ENCODE measurements at places on chromosomes 1 and 21. TPM values are rescaled to one million over a fixed set of nuclear protein-coding genes. Genes with fewer than 3 reads are reported as not detected.

DNA sequence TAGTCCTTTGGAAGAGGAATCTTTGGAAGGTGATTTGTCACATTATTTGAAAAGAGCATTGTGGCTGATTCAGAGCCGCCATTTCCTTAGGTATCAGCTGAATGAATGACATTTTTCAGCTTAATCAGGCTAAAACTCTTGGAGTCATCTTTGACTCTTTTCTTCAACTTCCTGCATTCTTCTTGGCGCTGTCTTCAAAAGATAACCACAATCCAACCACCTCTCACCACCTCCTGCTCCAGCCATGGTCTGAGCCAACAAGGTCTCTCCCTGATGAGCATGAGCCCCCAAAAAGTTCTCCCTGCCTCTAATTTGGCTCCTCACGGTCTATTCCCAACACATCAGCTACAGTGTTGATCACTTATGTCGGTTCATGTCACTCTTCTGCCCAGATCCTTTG is 297.6 kb upstream of the RUNX1 start:
- DNase-seq, result no peak

- DNase-seq, result no peak
Observed at GRCh38 chr1:175204330-175204729, 11.8 kb upstream of the KIAA0040 start.

DNA sequence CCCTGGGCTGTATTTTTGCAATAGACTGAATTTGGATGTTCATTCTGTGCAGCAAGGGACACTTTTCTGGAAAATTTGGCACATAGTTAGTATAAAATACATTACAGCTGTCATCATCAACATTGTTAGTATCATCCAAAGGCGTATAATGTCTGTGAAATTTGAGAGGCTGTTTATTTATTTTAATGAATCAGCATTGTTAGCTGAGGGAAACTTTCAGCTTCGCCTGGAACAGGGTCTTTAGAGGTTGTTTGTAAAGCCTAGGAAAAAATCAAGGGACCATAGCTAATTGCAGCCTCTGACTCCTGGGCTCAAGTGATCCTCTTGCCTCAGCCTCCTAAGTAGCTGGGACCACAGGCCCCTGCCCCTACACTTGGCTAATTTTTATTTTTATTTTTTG is 106.8 kb upstream of the USP24 start:
- DNase-seq, result no peak

DNA sequence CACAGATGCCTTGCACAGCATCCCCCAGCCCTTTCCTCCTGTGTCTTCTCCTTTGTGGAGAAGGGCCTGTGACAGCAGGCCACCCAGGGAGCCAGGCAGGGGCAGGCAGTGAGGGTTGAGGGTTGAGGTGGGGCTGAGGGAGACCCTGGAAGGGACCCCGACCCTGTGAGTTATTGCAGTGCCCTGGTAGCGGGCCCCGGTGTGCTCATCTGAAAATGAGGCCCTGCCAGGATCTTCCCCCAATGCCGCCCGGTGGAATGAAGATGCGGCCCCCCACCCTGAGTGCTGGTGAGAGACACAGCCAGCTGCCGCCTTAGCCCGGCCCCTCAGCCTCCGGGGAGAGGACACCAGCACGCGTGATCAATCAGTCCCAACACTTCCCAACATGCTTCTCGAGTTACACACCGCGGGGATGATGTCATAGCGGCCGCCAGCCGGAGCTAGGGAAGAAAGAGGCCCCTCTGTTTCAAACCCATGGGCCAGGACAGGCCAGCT is 36.2 kb upstream of the ACTRT2 start:
- no peak for DNase-seq

USH2A gene
- not detected for polyA plus RNA-seq

GRCh38 chr1:203660069-203660468 is 33.4 kb downstream of the ATP2B4 start:
- no peak for DNase-seq

DNA sequence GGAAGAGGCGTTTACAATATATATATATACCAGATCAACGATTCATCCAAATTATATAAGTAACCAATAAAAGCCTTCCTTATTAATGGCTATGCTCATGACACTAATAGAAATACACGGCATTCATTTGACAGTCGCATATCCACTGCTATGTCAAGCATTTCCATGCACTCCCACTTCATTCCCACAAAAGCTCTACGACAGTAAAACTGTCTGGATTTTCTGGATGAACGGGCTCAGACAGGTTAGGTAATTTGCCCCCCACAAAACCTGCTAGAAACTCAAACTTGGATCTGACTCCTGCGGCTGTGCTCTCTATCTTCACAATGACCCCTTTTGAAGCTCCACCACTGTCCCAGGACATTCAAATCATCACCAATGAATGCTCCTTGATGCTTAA is 11.4 kb downstream of the DNAJC11 start:
- DNase-seq, result no peak

DNA sequence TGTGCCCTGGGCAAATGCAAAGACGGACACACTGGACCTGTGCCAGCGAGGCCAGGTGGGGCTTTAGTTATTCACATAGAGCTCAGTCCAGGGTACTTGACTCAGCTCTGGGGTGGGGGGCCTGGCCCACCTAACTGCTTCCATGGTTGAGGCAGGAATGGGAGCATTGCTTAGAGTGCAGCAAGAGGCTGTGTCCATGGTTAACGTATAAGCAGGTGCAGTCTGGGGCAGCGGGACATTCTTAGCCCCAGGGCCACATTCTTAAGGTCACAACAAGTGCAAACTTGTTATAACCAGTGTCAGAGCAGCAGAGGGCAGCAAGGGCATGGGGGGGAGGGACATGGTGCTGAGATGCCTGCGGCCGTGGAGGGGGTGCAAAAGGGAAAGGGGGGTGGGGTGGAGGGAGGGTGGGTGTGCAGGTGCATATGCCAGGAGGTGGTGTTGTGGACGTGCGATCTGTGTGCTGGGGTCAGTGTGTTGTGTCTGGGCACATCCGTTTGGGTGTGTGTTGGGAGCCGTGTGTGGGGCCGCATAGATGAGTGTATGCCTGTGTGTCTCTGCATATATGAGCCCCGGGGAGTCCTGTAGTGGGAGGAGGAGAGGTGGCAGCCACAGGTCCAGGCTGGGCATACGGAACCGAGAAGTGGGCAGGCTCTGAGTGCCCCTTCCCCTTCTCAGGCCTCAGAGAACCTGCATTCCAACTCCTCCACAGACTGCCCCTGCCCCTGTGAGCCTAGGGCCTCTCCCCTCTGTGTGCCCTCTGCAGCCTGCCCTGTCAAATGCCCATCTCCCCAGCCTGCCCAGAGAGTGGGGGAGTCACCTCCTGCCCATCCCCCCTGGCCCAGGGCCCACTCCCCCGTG is 8.4 kb downstream of the KCNJ10 start:
- no peak for DNase-seq

- DNase-seq, result no peak
Observed at GRCh38 chr21:46112725-46113215, 14.9 kb downstream of the COL6A2 start.

DNA sequence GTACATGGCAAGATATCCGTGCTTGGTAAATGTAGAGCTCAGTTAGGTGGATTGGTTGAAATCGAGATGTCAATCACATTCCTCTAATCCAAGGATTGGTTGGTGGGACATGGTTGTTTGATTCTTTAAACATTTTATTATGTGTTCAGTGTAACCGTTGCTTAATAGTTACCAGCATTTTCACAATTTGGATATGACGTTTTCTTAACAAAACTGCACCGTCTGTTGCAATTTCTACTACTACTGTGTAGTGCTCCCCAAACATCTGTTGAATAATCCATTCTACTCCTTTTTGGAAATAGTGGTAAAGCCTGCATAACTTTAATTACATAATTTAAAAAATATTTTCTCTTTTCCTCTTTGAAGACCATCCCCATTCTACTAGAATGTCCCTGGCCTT is 16.3 kb downstream of the OR2B11 start:
- no peak for DNase-seq

GRCh38 chr1:15620155-15620545 is 2.9 kb downstream of the DDI2 start:
- no peak for DNase-seq

GRCh38 chr1:78543941-78544643 is 53.3 kb downstream of the PTGFR start:
- DNase-seq, result no peak

GOLT1A gene
- polyA plus RNA-seq, result not detected

- DNase-seq, result no peak
Observed at GRCh38 chr1:198151688-198152087, 5.1 kb upstream of the NEK7 start.

GRCh38 chr1:204376919-204377799 is 17.4 kb upstream of the PLEKHA6 start:
- no peak for DNase-seq
